Activated naive CD8-positive, alpha-beta T cell treated with anti-CD3 and anti-CD28 coated beads, Interleukin-2, amount 10 ng/mL, durations not matched to agents 7 days and 5 days (primary cell): ENCODE measurements at places on chromosomes 12 and 14. TPM values are rescaled to one million over a fixed set of nuclear protein-coding genes. Genes with fewer than 3 reads are reported as not detected.

Gene PCBP2
- 824 TPM for total RNA-seq

Gene MAX
- total RNA-seq, result 150 TPM

DNA sequence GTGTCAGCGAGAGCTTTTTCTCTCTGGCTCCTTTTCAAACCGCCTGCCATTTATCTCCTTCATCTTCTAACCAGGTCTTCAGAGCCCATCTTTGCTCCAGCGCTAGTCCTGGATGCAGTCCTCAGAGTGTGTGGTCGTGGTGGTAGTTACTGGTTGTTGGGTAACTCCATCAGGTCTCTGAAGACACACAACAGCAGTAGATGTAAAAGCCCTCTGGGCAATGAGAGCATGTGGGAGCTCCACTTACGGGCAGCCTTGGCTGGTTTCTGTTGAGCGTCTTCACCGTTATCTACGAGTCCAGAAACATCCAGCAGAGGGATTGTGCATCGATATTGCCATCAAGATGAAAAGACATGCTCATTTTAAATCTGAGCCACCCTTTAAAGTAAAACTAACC lies 61.2 kb downstream of the FBXL14 start:
- H3K27ac ChIP-seq, result no peak overlapping the region
- DNase-seq, result peak; percentile 38

GRCh38 chr12:6700646-6701051 lies at the start of gene PIANP:
TSS of gene PIANP (minus strand) at chr12:6700815. CDS start at chr12:6698061, 2,754 bp downstream.
- H3K4me1 ChIP-seq, result peaks cover 25% of the 10 kb centered on the region
- H3K4me3 ChIP-seq, result peak within 1 kb of the TSS; percentile 67
- no peaks in the 10 kb centered on the region for H3K36me3 ChIP-seq
- peak; percentile 71 for DNase-seq

DNA sequence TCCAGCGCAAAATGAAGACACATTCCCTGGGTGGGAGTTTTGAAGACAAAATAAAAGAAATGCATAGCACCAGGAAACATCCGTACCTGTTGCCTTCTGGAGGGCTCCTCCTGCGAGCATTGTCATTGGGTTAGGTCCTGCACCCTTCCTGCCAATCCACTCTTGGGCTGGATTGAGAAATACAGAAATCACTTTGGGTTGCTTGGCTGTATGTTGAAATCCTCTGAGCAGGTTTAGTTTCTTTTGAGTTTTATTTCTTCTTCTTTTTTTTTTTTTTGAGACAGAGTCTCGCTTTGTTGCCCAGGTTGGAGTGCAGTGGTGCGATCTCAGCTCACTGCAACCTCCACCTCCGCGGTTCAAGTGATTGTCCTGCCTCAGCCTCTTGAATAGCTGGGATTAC lies 67.6 kb downstream of the ARF6 start:
- H3K27ac ChIP-seq, result peak overlapping the region; percentile 10
- no peaks in the 10 kb centered on the region for H3K27me3 ChIP-seq
- no peak for DNase-seq

DNA sequence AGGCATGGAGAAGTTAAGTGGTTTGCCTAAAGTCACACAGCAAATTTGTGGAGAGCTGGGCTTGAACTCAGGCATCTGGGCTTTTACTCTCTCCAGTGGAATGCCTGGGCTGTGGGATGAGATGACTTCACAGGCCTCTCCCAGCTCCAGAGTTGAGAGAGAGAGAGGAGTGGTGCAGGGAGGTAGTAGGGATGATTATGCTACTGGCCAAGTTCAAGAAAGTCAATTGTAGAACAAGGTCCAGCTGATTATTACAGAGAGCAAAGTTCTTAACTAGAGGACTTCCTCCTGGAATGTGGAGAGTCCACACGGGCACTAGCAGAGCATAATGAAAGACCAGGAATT lies 769 bp upstream of the EMP1 start:
- H3K36me3 ChIP-seq, result no peaks in the 10 kb centered on the region
- H3K4me3 ChIP-seq, result peak overlapping the region; percentile 77
- peaks cover 28% of the 10 kb centered on the region for H3K4me1 ChIP-seq
- H3K27me3 ChIP-seq, result peaks cover 55% of the 10 kb centered on the region

GRCh38 chr14:33634631-33635030 lies 316.2 kb downstream of the EGLN3 start:
- H3K4me1 ChIP-seq, result no peaks in the 10 kb centered on the region
- no peak overlapping the region for H3K4me3 ChIP-seq
- H3K36me3 ChIP-seq, result no peaks in the 10 kb centered on the region
- DNase-seq, result no peak
- no peak overlapping the region for H3K27ac ChIP-seq
- H3K27me3 ChIP-seq, result no peaks in the 10 kb centered on the region

DNA sequence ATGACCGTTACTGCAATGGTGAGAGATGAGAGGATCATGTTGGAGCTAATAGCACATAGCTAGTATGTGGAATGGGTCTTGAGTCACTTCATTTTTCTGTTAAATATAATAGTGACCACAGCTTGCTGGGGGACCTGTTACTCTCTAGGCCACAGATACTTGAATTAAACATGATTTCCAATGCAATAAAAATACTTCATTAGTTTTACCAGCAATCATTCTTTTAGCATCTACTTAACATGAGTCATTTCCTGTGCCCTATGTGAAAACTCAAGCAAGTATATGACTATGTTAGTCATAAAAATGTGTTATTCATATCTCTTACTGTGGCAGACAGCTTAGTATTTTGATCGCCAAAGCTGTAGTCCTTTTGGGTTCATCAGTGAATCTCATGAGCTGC lies 798.8 kb downstream of the SLC16A7 start:
- H3K36me3 ChIP-seq, result no peaks in the 10 kb centered on the region
- no peaks in the 10 kb centered on the region for H3K27me3 ChIP-seq
- DNase-seq, result no peak
- H3K27ac ChIP-seq, result no peak overlapping the region

GRCh38 chr14:81427348-81428058 lies 27.4 kb upstream of the STON2 start:
- no peak for DNase-seq
- peaks cover 15% of the 10 kb centered on the region for H3K27me3 ChIP-seq
- H3K36me3 ChIP-seq, result no peaks in the 10 kb centered on the region
- H3K4me3 ChIP-seq, result no peak overlapping the region
- H3K27ac ChIP-seq, result no peak overlapping the region
- H3K4me1 ChIP-seq, result no peaks in the 10 kb centered on the region
